B cell (primary cell): ENCODE measurements at places on chromosomes 1 and 21.

GRCh38 chr1:182909578-182909977 lies 43.4 kb downstream of the SHCBP1L start:
- no peak for DNase-seq

DNA sequence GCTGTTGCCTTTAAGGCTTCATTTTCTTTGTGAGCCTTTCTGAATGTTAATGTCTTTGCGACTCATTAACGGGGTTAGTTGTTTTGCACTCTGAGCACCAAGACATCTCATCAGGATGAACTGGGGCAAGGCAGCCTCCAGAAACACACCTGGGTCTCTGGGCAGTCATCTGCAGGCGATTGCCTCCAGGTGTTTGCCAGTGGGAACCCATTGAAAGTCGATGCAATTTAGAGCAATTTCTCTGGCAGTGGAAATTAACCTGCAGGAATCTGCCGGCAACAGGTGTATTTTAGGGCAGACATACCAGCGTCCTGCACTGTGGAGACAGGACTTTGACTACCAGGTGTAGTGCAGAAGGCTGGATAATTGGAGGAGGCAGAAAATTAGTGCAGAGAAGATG lies 661.0 kb upstream of the PTBP2 start:
- no peak for DNase-seq

DNA sequence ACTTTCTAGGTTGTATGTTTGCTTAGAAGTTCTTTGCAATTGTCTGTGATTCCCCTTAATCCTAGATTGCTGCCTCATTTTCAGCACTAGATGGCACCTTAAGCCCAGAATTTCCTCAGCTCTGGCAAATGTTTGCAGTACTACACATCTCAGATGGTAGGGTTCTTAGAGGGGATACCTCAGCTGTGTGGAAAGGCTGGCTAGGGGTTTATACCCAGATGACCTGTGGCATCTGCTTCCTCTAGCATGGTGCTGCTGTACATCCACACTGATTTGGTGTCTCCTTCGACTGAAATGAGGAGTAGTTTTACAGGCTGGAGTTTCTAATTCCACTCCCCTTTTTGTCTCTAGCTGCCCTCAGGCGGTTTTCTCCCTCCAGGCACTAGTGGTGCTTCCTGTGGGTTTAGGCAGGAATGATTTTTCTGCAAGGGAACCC lies 23.5 kb downstream of the ASB17 start:
- no peak for DNase-seq

DNA sequence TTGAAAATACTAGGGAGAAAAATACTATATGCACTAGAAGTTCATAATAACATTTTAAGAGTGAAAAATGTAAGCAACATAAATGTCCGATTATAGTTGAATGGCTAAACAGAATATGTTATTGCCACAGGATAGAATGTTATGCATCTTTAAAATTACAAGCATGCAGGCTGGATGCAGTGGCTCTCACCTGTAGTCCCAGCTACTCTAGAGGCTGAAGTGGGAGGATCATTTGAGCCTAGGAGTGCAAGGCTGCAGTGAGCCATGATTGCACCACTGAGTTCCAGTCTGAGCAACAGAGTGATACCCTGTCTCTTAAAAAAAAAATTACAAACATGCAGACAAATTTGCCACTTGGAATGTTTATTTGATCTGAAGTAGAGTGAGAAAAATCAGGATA lies 3.0 kb upstream of the BATF3 start:
- no peak for DNase-seq

DNA sequence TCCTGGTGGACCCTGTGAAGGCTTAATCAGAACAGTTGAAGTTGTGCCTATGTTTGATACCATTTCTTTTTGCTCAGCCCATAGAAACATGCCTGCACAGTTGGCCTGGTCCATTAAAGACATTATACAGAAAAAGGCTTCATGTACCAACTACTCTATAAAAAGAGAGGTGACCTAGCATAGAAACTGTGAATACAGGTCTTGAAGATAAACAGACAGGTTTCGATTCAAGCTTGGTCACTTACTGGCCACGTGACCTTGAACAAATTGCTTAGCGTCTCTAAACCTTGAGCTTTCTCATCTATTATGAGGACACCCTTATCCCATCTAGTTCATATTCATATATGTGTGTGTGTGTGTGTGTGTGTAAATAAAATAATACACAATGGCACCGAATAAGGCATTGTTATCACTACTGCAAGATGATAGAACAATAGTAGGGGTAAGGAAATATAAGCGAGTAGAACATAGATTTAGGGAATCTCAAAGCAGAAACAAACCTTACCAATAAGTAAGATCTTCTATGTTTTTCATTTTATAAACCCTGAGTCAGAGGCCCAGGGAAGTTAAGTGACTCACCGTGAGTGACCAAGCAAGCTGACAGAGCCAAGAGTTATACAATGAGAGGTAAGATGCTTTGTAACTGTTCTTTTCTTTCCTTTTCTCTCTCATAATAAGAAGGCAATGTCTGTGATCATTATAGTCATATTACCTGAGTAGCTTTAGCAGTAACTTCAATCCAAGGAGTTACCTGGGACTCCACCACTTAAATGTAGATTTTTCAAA lies 476.8 kb upstream of the DEPDC1 start:
- DNase-seq = no peak

DNA sequence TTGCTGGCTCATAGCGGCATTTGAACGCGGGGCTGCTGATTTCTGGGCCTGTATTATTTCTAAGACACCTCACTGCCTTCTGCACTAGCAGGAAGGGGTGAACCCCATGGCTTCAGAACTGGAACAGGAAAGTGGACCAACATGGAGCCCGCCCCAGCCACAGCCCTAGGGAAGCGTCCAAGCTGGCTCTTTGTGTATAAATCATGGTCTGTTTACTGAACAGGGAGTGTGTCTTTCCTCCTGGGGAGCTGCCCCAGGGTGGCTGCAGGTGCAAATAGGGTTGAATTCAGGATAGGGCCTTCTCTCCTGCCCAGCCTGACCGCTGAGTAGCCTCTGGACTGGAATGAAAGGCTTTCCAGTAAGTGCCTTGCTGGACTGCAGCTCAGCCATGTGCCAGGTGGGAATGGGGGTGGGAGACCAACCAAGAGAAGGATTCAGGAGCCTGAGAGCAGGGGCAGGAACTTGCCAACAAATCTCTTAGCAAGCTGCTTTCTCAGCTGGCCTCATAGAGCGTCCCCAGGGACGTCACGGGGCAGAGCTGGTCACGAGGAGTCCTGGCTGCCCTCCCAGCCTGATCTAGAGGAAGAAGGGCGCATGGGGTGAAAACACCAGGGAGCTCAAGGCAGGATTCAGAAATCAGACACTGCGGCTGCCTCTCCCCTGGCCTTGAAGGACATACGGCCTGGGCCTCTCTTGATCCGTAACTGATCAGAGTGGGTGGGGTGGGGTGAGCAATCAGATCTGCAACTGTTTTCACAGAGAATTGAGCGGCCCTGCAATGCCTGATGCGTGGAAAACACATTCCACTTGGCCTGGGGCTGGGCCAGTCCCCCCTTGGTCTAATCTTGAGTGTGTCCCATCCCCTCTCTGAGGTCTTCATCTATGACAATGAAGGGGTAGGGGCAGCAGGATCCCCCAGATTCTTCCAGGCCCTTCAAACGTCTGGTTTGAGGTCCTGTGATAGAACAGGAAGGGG lies 56.5 kb upstream of the SELENON start:
- no peak for DNase-seq

GRCh38 chr1:84634536-84635205 lies 55.6 kb downstream of the SSX2IP start:
- no peak for DNase-seq

- DNase-seq = no peak
Measured at GRCh38 chr21:33640697-33641351, 717 bp downstream of the CRYZL1 start.

DNA sequence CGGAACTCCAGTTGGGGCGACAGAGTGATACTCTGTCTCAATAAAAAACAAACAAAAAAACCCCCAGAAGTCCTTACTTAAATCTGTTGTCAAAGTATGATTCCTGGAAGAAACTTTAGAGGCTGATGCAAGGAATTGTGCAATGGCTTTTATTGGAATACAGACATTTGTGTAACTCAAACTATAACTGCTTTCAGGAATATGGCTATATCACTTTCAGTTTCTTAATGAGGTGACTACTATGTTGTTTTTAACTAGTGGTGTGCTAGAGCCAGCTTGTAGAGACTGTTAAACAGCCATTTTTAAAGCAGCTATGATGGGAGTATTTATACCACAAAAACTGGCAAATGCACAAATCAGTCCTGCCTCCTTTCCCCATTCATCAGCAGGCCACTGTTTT lies 22.7 kb upstream of the DNAJC28 start:
- DNase-seq = no peak

DNA sequence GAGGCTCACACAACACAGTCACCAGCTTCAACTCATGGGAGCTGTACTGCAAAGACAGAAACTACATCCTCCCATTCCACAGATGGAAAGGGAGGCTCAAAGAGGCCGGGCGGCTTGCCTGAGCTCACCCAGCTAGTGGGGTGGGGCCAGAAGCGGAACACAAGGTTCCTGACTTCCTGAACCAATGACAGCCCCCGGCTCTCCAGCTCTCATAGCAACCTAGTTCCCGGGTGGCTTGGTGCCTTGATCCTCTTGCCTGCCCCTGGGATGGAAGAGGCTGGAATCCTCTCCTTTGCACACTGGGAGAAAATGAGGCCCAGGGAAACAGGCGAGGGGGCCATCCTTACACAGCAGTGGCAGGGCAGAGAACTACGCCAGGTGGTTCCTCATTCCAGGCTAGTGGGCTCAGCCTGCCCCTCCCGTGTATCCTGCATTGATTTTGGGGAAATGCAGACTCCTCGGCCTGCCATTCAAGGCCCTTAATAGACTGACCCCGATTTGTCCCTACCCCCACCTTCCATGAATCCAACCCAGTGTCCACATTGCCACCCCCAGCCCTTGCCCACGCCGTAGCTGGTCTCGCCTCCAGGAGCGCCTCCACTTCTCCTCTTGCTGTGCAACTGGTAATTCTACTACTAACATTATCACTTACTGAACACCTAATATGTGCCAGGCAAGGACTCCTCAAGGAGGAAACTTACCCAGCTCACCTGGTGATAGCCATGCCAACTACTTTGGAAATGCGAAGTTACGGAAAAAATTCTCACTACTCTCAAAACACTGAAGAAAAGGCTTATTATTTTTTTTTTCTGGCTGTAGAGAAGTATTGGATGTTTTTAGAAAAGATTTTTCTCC lies 5.0 kb downstream of the RAP1GAP start:
- no peak for DNase-seq

DNA sequence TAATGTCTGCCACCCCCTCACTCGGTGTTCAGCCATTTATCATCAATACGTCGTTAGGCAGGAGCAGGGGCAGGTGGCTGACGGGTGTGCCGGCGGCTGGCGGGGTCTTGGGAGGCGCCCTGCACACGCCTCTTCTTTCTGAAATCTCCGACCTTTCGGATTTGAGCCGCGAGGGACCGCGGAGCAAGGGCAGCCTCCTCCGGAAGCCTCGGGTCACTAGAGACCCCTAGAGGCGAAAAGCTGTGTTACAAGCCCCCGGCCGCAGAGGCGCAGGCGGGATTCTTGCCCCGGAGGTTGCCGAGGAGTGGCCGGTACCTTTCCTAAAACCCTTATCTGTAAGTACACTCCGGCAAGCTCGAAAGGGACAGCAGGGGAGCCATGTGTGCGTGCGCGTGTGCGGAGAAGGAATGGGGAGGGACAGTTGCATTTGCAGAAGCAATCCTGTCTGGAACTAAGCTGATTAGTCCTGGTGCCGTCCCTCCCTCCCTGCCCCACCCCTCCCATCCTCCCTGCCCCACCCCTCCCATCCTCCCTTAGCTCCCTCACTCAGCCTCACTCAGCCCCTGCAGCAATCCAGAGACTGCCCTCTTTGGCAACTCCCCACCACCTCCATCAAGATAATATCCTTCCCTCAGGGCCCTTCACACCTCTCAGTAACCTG lies 11.0 kb downstream of the BRINP2 start:
- DNase-seq = peak; percentile 31

DNA sequence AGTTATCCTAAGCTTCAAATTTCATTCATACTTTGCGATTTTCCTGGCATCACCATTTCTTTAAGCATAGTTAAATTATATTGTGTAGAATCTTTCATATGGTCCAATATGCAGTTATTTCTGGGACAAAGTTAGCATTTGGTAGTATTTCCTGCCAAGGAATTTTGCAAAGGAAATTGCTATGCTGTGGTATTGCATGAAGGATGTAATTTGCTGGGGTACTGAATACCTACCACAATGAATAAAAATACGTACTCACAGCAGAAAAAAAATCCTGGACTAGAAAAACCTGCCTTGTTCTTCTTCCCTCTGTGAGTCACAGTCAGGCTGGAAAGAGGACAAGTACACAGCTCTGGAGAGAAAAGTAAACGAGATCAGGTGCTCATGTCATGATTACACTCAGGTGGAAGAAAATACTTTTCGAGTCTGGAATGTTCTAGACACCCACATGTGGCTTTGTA lies 241.2 kb downstream of the PTBP2 start:
- no peak for DNase-seq

DNA sequence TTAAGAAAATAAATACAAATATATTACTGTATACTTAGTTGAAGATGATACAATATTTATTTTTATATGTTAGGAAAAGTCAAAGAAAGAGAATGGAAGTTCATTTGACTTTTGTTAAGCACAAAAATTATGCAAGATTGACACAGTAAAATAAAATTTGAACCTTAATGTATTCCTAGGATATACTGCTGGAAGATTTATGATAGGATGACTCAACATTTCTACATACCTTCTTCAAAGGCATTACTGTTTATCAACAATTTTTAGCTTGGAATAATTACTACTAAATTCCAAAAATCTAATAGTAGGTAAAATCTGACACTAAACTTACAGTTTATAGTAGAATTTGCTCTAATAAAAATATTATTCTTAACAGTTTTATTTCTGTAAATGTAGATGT lies 257.3 kb upstream of the ADAMTS5 start:
- no peak for DNase-seq

DNA sequence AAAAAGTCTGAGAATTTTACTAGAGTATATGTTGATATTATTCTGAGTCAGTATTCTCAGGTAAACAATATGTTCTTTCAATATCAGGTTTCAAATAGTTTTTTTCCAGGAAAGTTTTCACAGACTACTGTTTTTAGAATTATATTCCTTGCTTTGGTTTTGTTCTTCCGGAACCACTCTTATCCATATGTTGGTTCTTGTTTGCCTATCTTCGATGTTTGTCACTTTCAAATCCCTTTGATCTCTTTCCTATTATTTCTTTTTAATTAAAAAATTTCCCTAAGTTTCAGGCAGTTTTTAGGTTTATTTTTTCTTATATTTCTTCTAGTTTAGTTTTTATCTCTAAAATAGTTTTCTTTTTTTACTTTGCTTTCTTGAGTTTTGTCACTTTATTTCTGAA lies 20.9 kb downstream of the NOS1AP start:
- DNase-seq = no peak
